ENCODE measurements at places on chromosomes 2 and 18. TPM values are rescaled to one million over a fixed set of nuclear protein-coding genes. Genes with fewer than 3 reads are reported as not detected.

CD8A gene
- 7.4 TPM for total RNA-seq

ST6GAL2 gene
- 2.5 TPM for total RNA-seq

- H3K27ac ChIP-seq, result no peak overlapping the region
- H3K36me3 ChIP-seq, result peaks cover 2% of the 10 kb centered on the region
- H3K4me3 ChIP-seq, result no peak overlapping the region
- H3K4me1 ChIP-seq, result no peaks in the 10 kb centered on the region
Measured at GRCh38 chr2:71154798-71155197, 24.4 kb downstream of the MPHOSPH10 start.

DNA sequence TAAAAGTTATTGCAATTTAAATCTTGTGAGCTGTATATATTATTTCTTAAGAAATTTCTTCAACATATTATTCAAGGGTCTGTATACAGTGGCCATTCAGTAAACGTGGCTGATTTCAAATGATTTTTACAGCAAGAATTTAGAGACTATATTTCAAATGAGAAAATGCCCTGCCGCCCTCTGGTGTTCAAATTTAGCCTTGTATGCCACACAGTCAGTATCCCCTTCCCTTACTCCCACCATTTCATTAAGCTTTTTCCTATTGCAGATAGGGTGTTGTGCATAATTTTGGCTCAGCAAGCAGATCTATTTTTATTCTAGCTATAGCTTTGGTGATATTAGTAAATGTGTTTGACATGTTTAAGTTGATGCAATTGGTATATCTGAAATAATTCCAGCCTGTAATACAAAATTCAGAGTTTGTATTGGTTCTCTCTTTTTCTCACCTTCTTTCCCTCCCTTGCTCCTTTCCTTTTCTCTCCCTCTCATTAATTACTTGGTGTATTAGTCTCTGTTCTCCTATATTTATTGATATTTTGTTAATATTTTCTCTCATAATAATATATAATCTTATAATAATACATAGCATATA is 22.8 kb upstream of the SCN7A start:
- H3K36me3 ChIP-seq, result no peaks in the 10 kb centered on the region
- no peaks in the 10 kb centered on the region for H3K4me1 ChIP-seq
- no peak overlapping the region for H3K4me3 ChIP-seq
- peak; percentile 21 for DNase-seq
- H3K27ac ChIP-seq, result no peak overlapping the region

GRCh38 chr2:64214281-64215115 is 70.3 kb upstream of the PELI1 start:
- H3K27me3 ChIP-seq, result no peaks in the 10 kb centered on the region
- no peaks in the 10 kb centered on the region for H3K36me3 ChIP-seq
- no peak for DNase-seq
- H3K27ac ChIP-seq, result peak overlapping the region; percentile 52
- H3K4me1 ChIP-seq, result peaks cover 22% of the 10 kb centered on the region

- DNase-seq, result no peak
- H3K27ac ChIP-seq, result no peak overlapping the region
- no peaks in the 10 kb centered on the region for H3K4me1 ChIP-seq
- H3K4me3 ChIP-seq, result no peak overlapping the region
Measured at GRCh38 chr2:85503851-85504777, 34.9 kb upstream of the MAT2A start.

GRCh38 chr2:3604991-3605961 is 10.4 kb downstream of the COLEC11 start:
- DNase-seq, result no peak
- no peak overlapping the region for H3K27ac ChIP-seq
- H3K27me3 ChIP-seq, result no peaks in the 10 kb centered on the region

All from upper lobe of right lung (tissue), 1 donor.